ENCODE measurements at places on chromosomes 7 and 10.

GRCh38 chr7:74364061-74364460, 74.9 kb downstream of the CLIP2 start:
- DNase-seq: no peak

DNA sequence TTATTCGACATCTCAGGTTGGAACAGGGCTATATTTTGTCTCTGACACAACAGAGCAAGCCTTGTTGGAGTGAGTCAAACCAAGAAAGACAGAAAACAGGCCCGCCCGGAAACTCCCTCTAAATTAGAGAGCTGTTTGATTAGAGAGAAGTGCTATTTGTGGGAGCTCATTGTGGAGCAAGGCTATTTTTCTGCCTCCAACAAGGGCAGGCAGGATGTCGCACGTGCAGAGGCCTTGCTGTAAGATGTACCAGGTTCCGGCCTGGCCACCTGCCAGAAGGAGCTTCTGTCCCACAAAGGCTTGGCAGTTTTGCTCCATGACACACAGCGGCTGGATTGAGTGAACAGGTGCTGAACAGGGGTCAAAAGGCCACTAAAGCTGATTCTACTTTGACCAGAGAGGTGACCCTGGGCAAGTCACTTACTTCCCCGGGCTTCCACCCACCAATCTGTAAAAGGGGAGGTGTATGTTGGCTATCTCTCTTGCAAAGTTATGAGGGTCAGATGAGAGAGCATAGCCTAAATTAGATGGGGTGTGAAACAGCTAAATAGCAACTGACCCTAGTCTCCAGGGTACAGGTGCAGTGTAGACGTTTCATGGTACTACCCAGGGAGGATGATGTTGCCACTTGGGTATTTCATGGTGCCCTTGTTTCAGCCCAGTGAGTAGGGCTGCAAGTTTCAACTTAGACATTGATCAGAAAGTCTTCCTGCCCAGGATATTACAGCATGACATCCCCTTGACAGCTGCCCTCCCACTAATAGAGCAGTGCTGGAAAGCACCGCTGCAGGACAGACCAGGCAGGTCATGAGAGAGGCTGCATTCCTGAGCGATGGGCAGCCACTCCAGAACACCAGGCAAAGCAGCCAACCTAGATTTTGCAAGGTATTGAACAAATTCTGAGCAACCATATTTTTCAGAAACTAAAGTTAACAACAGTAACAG, 62.0 kb downstream of the VSTM4 start:
- DNase-seq: no peak

GRCh38 chr10:1335642-1336041, 279.5 kb downstream of the WDR37 start:
- DNase-seq: no peak

GRCh38 chr10:91054325-91054724, 133.4 kb upstream of the ANKRD1 start:
- no peak for DNase-seq

- DNase-seq: peak; percentile 45
Measured at GRCh38 chr10:11611248-11612020, at the start of gene USP6NL. Gene USP6NL, minus strand, starts transcription at chr10:11611650. Its CDS starts 14,016 bp downstream, at chr10:11597634.

GRCh38 chr10:34407324-34407805, 407.7 kb downstream of the PARD3 start:
- DNase-seq: no peak

- DNase-seq: no peak
Measured at GRCh38 chr7:95099106-95099505, 191.7 kb downstream of the PPP1R9A start.

- no peak for DNase-seq
Measured at GRCh38 chr7:8938044-8938805, 504.8 kb downstream of the NXPH1 start.

DNA sequence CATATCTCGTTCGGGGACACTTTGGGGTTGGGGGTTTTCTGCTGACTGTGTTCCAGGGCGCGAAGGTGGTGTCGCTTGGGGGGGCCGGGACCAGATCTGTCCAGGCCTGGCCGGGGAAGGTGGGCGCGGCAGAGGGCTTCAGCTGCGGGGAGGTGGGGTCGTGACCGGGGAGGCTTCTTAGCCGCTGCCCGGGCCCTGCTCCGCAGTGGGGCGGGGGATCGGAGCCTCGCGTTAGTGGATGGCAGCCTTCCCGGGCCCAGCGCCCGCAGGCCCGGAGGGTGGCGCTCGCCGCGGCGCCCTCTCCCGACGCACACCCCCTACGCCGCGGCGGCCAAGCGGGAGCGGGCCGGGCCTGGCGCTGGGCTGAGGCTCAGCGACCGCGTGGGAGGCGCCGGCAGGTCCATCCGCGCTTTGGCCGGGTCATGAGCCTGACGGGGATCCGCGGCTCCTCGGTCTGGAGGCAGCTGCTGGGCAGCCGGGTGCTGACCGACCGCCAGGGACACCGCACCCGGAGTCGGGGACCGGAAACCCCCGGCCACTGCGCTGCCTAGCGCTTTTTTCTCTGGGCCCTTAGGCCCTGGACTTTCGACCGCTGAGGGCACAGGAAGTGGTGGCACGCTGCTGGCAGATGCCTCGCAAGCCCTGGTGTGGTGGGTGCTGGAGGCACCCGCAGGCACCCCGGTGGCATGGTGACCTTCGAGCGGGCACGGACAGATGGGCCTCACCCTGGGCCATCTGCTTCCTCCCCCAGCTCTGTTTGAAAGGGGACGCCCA, 1.2 kb downstream of the AGAP3 start:
- no peak for DNase-seq

- no peak for DNase-seq
Measured at GRCh38 chr7:12571691-12572090, 1.2 kb downstream of the SCIN start.

DNA sequence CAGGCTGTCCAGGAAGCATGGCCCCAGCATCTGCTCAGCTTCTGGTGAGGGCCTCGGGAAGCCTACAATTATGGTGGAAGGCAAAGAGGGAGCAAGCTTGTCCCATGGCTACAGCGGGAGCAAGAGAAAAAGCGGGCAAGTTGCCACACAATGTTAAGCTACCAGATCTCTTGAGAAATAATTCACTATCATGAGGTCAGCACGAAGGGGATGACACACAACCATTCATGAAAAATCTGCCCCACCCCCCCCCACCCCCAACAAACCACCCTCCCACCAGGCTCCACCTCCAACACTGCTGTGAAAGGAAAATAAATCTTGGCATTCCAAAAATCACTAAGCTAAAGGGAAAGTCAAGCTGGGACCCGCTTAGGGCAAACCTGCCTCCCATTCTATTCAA, 545.8 kb upstream of the NRP1 start:
- DNase-seq: no peak

DNA sequence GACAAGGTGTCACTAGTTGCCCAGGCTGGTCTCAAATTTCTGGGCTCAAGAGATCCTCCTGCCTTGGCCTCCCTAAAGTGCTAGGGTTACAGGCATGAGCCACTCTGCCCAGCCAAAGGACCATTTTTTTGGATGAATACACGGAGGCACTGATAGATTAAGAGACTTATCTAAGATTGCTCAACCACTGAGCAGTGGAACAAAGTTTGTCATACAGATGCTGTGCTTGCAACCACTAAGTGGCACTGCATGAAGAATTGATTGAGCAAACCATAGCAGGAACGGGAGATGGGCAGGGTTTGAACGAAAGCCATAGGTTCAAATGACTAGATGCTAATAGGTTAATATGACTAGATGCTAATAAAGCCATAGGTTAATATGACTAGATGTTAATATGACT, 61.1 kb downstream of the EBLN1 start:
- DNase-seq: no peak

DNA sequence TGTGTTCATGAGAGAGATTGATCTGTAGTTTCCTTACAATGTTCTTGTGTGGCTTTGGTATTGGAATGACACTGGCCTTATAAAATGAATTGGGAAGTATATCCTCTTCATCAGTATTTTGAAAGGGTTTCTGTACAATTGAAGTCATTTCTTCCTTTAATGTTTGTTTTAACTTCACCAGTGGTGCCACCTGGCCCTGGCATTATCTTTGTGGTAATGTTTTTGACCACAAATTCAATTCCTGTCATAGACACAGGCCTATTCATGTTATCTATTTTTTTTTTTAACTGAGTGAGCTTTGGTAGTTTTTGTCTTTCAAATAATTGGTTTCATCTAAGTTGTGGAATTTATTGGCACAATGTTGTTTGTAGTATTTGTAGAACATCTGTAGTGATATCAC, 127.7 kb downstream of the CDK14 start:
- DNase-seq: no peak

DNA sequence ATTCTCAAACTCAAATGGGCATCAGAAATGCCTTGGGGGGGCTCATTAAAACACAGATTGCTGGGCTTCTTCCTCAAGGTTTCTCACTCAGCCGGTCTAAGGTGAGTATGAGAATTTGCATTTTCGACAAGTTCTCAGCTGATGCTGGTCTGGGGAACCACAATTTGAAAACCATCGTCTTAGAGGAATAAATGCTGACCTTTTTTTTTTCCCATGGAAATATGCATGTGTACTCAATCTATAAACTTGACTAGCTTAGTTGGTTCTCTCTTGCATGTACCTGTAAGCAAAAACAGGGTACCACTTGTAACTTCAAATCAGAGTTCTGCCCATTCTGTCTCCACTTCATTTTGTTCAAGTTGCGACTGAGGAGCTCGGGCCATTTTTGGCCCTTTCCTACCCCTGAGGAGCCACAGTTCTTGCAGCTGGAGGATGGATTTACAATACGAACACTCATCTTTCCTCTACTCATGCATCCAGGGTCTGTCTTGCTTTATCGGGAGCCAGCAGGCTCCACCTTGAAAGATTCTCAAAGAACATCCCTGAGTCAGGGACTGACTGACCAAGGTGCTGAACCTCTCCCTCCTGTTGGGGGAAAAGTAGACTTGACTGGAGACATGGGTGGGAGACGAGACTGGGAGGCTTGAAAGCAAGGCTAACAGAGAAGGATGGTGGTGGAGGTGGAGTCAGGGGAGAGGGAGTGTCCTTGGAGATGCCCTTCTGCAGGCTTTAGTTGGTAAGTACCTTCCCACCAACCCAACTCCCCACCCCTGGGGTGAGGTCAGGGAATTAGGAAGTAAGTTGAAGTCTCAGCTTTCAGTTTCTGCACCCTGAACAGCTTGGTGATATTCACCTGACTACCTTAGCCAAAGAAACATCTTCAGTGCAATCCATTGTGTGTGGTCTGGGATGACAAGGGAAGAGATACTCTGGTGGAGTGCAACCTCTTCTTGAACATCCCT, 3.7 kb upstream of the MAPK8 start:
- DNase-seq: no peak

DNA sequence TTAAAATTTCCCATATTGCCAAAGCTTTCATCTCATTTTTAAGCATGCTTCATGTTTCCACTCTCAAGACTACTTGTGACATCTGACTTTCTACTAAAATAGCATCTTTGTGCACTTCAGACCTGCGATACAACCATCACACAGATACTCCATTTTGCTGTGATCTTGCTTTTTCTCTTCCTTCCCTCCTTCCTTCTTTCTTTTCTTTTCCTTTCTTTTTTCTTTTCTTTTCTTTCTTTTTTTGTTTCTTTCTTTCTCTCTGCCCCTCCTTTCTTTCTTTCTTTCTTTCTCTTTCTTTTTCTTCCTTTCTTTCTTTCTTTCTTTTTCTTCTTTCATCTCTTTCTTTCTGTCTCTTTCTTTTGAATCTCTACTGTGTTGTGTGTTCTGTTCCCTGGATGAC, 194.0 kb upstream of the KCND2 start:
- DNase-seq: no peak

DNA sequence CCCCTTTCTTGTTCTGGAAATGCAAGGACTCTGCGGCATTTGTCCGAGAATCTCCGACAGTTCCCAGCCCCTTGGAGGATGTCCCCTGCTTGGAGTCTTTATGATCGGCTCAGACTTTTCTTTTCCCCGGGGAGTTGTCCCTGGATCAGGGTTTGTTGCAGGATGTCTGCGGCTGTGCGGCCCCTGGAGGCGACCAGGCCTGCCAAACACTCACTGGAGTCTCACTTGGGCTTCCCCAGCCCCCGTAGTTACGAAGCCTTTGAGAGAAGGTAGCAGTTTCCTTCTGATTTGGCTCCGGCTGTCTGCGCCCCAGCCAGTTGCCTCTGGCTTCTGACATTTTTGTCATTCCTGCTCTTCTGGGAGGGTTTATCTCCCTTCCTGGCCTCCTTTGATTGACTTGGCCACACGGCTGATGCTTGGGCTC, 16.1 kb downstream of the COL26A1 start:
- DNase-seq: no peak

DNA sequence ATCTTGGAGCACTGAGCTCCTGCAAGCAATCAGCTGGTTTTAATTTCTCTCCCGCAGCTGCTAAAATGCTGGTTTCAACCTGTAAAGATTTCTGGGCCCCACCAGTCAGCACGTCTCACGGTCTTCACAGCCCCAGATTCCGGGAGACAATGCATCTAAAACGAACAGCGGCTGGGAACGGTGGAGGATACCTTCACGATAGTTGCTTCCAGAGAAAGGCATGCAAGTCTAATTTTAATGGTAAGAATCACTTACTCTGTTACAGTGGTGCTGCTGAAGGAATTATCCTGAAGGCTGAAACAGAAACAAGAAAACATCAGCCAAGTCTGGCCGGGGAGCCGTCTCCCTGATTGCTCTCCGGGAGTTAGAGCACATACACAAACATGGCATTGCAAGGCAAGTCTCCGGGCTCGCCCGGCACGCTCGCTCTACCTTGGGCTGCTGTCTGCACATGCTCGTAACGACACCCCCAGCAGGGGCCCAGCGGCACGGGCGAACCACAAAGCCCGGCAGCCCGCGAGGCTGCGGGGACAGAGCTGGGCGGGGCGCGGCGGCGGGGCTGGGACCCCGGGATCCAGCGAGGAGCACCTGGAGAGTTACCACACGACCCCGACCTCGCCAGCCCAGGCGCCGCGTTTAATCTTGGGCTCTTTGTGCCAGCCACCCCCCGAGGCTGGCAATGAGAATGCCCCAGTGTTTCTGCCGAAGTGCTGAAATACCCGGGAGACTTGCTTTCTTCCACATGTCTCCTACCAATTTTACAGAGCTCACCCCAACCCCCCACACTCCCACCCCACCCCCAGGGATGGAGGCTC, at the start of gene FAM13C:
Gene FAM13C (minus strand): TSS at position 406 of the 815 bp plus-strand sequence. CDS start 89 bp downstream, at position 317.
- DNase-seq: no peak

DNA sequence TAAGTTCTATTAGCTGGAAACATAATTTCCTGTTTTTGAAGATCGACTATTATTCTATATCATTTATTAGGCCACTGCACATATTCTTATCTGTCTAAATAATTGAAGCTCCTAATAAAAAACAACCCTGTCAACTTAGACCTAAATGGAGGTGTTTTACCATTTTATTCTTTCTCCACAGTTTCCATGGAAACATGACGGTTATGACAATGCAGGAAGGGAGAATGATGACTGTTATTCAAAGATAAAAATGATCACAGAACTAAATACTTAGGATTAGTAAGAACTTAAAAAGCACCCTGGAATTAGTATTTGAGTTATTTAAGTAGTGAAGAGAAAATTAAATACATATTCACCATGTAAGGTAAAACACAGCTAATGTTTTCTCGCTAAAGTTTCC, 119.9 kb upstream of the DKK1 start:
- no peak for DNase-seq
